ENCODE measurements at places on chromosomes 11 and 22.

DNA sequence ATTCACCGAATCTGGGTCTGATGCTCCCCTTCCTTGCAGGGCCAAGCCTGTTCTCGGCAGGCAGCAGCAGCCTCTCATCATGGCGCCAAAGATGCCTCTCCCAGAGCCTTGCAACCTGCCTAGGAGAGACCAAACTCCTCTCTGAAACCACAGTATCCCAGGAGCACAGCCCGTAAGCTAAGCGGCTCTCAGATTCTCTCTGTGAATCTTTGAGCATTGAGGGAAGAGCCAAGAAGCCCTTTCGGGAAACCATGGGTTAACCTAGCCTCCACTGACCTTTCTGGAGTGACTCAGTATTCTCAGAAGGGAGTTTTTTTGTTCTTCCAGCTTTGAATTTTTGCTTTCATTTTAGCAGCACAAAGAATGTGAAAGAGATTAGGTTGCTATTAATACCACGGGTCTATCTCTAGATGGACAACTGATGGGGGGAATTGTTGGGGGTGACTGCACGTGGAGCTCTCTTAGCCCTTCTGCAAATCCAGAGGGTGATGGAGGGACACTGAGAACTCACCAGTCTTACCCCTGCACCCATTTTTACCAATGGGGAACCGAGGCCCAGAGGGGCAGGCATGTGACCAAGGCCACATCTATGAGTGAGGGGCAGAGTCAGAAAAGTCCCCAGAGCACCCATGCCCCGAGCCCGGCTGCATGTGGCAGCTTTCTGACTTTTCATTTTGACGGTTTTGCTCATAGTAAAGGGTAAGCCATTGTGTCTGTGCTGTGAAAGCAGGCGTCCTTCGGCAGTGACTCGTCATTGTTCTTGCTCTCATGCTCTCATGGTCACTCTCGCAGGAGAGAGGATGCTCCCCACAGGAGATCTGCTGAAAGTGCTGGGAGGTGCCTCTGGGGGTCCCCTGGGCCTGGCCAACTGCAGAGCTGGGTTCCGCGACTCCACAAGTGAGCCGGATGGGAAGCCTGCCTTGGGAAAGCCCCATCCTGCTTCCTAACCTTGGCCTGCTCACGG is 36.0 kb downstream of the IRAG1 start:
- no peak for DNase-seq

DNA sequence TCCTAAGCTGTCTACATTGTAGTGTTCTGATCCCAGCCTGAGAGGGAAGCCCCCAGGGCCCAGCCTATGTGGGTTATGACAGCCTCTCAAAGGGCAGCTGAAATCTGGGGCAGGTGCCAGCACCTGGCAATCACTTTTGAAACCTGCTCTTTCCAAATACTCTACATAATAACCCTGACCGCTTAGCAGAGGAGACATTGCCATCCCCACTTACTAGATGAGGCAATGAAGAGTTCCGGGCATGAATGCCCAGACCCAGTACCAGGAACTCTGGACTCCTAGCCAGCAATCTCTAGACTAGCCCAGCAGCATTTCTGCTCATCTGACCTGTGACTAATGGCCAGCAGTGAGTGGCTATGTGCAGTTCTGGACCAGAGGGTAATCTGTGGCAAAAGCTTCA is 412.4 kb upstream of the CADM1 start:
- DNase-seq, result no peak

GRCh38 chr22:47371263-47372090 is 609.0 kb downstream of the TBC1D22A start:
- DNase-seq, result no peak

DNA sequence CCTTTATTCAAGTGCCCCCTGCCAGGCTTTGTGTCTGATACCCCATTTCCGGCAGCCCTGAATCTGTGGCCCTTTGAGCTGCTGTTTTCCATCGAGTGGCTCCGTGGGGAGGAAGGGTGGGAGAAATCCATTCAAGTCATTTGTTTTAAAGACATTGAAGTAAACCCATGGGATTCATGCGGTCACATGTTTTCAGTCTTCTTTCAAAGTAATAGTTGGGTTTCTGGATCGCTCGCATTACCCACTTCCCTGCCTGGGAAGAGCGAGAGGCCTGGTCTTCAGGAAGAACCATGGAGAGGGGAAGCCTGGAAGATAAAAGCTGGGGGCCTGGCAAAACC is 14.4 kb downstream of the DAGLA start:
- DNase-seq, result no peak

Measured in cortex of kidney (tissue), 1 donor.